ENCODE measurements at places on chromosomes 4 and X.

DNA sequence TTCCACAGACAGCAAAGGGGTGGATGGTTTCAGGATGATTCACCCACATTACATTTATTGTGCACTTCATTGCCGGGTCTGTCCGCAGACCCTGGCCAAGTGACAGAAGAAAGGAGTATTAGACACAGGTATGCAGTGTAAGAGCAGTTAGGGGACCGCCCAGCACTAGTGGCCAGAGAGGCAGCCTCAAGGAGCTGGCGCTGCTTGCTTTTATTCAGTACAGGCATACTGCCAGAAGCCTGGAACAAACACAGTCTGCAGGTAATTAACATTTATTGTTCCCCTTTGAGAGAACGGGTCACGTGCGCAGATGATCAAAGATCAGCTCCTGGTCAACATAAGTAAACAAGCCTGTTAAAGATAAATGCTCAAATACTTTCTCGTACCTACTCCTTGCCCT lies 1639.0 kb upstream of the IGFBP7 start:
- DNase-seq: no peak

DNA sequence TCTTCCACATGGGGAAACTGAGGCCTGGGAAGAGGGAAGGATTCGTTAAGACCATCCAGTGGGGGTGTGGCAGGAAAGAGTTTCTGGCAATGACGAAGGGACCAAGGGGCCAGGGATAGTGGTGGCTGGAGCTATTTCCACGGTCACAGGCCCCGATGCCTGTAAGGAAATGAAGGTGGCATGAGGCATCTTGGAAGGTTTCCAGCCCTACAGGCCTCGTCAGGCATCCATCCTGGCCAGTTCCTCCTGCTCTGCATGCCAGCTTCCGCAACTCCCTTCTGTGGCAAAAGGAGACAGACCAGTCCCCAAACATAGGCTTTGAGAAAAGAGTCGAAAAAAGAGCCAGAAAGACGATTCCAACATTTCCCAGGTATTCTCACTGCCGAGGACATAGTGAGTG lies 9.2 kb upstream of the C4orf50 start:
- no peak for DNase-seq

GRCh38 chr4:110042545-110043517 lies 130.1 kb downstream of the EGF start:
- no peak for DNase-seq

- DNase-seq: no peak
Observed at GRCh38 chrX:110317061-110317819, 645 bp downstream of the AMMECR1 start.

- DNase-seq: no peak
Observed at GRCh38 chr4:184819786-184820185, 6.0 kb downstream of the ACSL1 start.

DNA sequence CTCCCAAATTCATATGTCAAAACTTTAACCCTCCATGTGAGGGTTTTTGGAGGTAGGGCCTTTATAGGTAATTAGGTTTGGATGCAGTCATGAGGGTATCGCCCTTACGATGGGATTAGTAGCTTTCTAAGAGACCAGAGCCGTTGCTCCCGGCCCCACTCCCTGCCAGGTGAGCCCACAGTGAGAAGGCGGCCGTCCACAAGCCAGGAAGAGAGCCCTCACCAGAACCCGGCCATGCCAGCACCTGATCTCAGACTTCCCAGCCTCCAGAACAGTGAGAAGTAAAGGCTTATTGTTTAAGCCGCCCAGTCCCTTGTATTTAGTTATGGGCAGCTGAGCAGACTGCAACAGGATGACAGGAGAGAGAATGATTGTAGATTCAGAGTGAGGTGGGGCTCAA lies 40.8 kb downstream of the DCTD start:
- no peak for DNase-seq

DNA sequence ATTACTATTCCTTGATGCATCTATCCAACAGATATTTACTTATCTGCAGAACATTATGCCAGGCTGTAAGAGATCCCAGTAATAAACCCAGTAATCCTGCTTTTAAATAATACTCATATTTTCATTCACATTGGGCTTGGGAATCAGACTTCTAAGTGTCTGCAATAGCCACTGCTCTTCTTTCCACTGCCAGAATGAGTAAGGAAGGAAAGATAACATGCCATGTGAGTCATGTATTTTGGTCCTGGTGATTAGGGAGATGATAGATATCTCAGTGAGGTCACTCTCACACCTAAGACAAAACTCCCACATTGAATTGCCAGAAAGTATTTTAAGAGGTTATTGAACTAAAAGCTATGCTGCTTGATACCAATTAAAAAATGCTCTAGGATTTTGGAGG lies 13.9 kb upstream of the HEPH start:
- DNase-seq: no peak

DNA sequence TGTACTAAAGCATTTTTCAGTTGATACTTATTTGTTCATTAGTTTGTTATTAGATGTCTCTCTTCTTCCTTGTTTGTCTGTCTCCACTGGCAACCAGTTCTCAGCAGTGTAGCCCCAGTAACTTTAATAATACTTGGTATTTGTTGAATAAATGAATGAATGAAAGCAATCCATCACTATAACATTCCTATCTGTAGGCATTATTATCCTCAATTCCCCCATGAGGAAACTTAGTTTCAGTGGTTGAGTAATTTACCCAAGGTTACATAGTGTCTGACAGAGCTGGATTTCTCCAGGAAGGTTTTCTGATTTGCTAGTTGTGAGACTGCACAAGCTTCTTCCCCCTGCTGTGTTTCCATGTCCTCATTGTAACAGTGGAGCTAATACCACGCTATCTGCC lies 27.8 kb upstream of the MAOB start:
- DNase-seq: no peak

GRCh38 chr4:53424280-53424679 lies 46.8 kb downstream of the FIP1L1 start:
- no peak for DNase-seq

GRCh38 chr4:99574530-99575324 lies at the start of gene MTTP:
TSS of gene MTTP (plus strand) at chr4:99574824. CDS start at chr4:99574910, 86 bp downstream.
- no peak for DNase-seq

DNA sequence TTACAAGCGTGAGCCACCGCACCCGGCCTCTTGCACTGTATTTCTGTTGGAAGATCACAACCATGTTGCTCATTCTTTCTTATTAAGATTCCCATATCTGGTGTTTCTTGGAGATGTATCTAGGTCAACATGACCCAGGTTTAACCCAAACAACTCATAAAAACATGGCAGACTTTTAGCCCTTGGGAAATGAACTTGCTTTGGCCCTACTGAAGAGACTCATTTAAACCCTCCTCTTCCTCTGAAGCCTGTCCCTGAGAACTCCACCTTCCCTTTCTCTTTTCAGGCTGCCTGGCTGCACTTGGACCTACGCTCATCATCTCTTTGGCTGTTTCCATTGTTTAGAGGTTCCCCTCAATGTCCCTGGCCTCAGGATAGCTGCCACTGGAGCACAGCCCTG lies 22.8 kb upstream of the OPN1LW start:
- no peak for DNase-seq

- no peak for DNase-seq
Observed at GRCh38 chr4:170025523-170026252, 507 bp downstream of the MFAP3L start.

DNA sequence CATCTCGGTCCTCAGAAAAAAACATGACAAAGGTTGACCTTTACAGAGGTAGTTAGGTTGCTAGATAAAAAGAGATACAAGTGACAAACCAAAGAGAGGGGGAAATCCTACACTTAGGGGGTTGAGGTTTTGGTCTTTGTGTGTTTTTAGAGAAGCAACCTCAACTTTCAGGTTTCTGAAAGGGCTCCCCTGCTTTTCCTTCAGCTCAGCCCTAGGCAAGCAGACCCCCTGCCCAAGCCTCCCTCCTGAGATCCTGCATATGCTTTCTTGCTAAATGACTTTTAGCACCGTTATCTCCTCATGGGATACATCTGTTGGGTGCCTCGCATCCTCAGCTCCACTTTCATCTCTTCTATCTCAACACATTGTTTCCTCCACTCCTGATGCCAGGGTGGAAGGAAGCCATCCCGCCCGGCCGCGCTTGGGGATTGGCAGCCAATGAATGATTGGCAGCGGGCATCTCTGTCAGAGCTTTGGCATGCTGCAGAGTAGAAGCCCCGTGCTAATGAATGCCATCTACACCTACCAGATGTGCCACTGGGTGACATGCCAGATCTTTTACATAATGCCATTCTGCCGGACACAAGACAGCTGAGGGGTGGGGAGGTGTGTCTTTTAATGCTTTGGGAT lies 15.0 kb upstream of the PRDM8 start:
- DNase-seq: no peak

GRCh38 chrX:103789004-103789403 lies 12.4 kb downstream of the PLP1 start:
- no peak for DNase-seq

DNA sequence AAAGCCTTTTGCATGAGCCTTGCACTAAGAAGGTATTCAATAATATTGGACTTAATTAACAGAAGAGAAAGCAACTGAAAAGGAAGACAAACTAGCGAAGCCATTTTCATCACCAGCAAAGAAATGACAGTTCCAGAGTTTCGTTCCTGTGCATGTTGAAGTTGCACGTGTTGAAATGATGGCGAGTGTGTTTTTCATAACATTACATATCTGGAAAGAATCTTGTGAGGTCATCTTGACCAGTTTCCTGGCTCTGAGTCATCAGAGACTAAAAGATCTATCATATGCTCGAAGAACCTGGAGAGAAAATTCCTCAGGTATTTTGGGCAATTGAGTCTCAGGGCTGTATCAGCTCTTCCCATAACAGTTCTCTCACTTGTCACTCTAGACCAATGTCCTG lies 106.2 kb upstream of the MAML3 start:
- no peak for DNase-seq

- no peak for DNase-seq
Observed at GRCh38 chrX:122047261-122047660, 999.9 kb downstream of the GLUD2 start.

- DNase-seq: no peak
Observed at GRCh38 chr4:162475246-162475645, 311.4 kb upstream of the FSTL5 start.

GRCh38 chr4:169492436-169493163 lies 119.8 kb downstream of the NEK1 start:
- no peak for DNase-seq

DNA sequence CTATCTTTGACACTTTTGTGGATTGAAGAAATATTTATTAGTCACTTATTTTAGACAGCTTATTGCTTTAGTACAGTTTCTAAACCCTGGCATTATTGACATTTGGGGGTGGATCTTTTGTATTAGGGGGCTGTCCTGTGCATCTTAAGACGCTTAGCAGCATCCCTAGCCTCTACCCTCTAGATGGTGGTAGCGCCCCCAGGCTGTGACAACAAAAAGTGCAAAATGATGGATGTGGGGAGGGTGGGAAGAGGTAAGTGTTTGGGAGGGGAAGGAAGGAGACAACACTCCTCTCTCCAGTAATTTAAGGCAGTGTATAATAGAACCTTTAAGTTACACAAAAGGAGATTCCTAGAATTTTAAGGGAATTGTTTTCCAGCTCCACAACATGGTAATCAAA lies 1210.6 kb downstream of the C4orf33 start:
- no peak for DNase-seq

DNA sequence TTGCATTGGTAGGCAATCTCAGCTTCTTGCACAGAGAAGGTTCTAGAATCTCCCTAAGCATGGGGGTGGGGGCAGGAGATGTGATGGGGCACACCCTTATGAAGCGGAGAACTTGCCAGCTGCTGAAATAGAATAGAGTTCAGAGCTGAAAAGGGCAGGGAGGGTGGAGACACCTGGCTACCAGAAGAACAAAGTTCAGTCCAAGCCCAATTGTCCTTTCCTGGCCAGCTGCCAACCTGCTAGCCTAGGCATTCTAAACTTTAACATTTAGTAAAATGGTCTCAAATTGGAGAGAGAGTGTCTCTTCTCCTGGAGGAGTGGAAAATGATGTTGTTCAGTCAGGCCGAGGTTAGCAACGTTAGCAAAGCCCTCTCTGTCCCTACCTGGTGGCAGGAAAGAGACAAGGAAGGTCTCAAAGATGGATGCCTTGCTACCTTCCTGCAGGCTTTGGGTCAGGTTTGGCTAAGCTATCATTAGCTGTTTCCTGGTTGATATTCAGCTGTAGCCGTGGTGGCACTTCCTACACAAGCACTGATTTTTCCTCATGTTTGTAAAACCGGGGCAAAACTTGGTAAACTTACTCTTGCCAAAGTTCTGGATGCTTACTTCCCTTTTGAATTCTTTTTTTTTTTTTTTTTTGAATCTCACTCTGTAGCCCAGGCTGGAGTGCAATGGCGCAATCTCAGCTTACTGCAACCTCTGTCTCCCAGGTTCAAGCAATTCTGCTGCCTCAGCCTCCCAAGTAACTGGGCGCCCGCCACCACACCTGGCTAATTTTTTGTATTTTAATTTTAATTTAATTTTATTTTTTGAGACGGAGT lies 34.7 kb upstream of the NYX start:
- DNase-seq: no peak

- no peak for DNase-seq
Observed at GRCh38 chr4:8205749-8206611, 6.9 kb downstream of the SH3TC1 start.

DNA sequence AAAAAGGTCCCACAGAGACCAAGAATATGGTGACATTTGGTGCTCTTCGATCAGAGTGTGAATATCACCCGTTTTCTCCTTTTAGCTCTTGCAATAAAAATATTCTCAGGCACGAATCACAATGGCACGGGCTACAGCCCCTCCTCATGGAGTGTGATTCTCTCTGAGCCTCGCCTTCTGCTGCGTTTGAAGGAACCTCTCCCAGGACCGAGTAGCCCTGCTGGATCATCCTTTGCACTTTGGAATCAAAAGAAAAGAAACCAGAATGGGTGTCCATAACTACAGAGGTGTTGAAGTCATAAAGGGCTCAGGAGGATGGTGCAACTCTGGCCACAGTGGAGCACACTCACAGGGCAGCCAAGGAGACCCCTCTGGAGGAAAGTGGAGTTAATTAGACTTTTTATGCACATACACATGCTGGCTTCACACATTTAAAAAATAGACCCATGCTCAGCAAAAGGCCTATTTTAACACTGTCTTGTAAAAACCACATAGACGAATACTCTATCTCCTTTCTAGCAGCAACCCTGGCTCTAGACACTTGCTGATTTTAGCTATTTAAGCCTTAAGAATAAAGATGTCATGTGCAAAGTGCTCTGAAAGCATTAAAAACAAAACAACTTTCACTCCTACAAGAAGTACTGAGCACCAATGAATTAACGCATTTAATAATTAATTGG lies 19.1 kb downstream of the MAML3 start:
- DNase-seq: no peak

- no peak for DNase-seq
Observed at GRCh38 chr4:31169846-31170245, 449.7 kb downstream of the PCDH7 start.

DNA sequence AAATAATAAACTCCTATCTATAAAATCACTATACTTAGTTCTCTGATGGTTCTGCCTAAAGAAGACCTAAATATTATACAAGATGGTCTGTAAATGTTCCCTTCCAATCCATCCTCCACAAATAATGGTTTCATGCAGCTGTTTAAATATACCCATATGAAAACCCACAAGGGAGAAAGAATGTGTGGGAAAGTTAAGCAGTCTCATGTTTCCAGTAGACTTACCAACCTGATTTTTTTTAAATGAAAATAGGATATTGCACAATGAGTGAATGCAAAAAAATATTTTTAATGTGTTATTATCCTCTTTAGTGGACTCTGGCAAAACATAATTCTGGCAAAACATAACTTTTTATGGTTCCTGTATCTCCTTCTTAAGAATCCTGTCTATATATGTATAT lies 23.3 kb downstream of the CAMK2D start:
- DNase-seq: no peak

Measured in NCI-H524 treated with DMSO at 0.1 percent for 48 hours (cell line).